ENCODE measurements at places on chromosomes 1 and 21.

DNA sequence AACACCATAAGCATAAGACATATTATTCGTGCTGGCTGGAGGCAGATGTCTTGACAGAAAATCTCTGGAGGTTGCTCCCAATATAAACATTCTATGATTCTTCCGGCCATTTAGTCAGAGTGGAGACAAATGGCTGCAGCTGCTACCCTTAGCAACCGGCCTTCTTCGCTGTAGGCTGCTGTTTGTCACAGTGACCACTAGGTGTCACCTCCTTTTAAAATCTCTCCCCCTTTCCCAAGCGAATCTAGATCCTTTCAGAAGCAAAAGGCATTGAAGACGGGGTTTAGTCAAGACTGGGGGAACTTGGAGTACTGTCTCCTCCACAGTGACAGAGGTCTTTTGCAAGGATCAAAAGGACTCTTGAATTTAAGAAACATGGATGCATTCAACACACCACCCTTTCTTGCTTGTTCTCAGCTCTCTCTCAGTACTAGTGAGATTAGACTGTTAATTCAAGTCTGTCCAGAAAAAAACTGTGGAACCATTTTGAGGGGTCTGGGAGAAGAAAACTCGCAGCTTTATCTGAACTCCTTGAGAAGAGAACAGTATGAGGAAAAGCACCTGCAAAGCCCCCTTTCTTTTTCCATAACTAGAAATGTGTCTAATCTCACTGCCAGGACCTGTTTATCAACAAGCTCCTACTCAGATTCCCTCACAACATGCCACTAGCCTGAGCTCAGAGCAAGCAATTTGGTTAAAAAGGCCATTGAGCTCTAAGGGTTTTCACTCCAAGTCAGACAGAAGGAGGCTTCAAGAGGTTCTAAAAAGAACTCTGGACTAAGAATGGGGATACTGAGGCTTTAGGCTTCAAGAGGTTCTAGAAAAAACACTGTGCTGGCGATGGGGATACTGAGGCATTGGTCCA lies 408.3 kb upstream of the PLXNA2 start:
- peak; percentile 59 for DNase-seq

DNA sequence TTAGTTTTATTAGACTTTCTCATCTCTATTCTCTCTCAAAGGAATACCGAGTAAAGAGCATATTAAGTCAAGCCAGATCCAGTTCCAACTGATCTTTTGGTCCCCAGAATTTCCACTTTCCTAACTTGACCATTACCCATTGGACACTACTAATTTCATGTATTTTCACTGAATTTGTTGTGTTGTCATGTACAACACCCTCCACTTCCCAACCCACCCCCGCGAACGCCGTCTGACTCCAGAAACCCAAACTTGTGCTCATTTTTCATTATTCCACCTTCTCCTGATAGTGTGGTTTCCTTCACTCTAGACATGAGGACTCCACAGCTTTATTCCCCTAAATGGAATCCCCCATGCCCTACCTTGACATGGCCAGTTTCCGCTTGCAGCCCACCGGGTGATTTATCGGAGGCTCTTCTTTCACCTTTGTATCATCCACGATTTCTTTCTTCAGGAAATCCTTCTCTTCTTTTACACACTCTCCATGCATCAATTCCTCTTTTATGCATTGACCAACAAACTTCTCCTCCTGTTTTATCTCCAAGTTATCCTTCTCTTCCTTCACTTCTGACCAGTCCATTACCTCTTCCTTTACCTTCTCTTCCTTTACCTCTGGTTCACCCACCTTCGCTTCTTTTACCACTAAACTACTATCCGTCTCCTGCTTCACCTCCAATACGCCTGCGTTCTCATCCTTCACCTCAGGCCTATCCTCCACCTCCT lies 805 bp downstream of the ZNHIT6 start:
- DNase-seq, result no peak

DNA sequence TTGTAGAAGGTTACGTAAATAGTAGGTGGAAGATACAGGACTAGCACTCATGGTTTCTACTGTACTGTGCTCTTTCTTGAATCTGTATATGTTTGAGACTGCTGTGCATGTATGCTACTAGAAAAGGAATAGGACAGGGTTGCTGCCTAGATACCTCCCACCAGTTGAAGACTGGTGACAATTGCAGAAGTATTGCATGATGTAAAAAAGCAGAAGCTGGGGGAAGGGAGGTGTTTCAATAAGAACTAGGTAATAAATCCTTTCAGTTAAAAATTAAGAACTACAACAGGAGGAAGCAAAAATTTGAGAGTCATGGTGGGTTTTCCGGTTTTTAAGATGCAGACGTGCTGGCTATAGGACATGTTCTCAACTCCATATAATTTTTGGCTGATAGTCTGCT lies 88.1 kb downstream of the CCDC30 start:
- no peak for DNase-seq

GRCh38 chr1:95984798-95985374 lies 736.7 kb upstream of the PTBP2 start:
- DNase-seq, result no peak

GRCh38 chr1:221869779-221870178 lies 127.9 kb upstream of the DUSP10 start:
- DNase-seq, result no peak

GRCh38 chr1:223029985-223030769 lies 112.9 kb downstream of the TLR5 start:
- DNase-seq, result no peak

DNA sequence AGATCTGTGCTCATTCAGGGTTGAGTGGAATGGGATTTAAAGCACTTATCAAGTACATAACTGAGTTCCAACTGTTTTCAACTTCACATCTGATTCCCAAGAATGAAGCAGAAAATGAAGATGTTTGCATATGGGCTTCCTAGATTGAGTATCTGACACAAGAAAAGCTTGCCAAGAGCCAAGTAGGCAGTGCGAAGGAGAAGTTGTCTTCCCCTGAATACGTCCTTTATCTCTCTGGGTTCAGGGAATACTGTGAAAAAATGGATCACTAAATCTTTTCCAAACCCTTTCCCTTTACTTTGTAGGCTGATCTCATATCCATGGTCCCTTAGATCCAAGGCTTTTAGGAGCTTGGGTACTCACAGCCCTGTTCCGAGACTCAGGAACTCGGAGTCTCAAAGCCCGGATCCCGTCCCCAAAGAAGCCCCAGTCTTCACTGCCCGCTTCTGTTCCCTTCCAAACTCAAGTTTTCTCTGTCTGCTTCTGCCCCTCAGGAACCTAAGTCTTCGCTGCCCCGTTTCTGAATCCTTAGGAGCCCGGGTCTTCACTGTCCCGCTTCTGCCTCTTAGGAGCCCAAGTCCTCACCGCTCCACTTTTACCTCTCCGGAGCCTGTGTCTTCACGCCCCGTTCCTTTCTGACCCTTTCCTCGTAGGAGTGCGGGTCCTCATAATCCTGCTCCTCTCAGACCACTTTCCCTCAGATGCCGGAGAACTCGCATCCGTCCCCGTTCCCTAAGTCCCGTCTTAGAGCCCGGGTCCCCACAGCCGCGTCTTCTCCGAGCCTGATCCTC lies 616 bp downstream of the TAF12 start:
- DNase-seq, result no peak

- peak; percentile 39 for DNase-seq
These were observed 662.5 kb downstream of the PLA2G4A start for GRCh38 chr1:187491082-187491720.

GRCh38 chr1:182653986-182654385 lies 30.4 kb downstream of the RGS8 start:
- no peak for DNase-seq

GRCh38 chr1:225974454-225974853 lies 24.7 kb downstream of the SDE2 start:
- no peak for DNase-seq

DNA sequence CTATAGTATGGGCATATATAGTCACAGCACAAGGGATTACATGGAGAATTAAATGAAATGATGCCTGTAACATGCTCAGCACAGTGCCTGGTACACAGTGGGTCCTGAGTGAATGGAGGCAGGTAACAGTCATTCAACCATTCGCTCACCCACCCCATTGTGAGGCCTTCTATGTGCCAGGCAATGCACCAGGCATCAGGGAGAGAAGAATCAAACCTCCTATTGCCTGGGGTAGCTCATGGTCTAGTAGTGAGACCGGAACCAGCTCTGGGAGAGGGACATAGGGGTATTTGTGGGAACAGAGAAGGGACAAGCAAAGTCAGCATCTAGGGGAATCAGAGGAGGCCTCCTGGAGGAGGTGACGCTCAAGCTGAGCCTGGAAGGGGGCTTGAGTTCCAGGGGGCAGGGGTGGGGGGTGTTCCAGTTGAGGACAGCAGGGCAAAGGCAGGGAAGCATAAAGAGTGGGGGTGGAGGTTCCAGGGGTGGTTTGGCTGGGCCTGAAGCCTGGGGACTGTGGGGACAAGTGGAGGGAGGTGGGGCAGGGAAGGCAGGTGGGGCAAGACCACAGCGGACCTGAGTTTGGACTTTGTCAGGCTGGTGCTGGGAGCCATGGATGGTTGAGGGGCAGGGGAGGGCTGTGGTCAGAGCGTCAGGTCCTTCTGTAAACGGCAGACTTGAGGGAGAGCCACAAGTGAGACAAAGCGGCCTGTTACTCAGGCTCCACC lies 591.6 kb downstream of the PTPRU start:
- no peak for DNase-seq

GRCh38 chr1:174265282-174265681 lies 106.0 kb downstream of the RABGAP1L start:
- no peak for DNase-seq

- DNase-seq, result no peak
These were observed 112.7 kb upstream of the BACE2 start for GRCh38 chr21:41055266-41055665.

DNA sequence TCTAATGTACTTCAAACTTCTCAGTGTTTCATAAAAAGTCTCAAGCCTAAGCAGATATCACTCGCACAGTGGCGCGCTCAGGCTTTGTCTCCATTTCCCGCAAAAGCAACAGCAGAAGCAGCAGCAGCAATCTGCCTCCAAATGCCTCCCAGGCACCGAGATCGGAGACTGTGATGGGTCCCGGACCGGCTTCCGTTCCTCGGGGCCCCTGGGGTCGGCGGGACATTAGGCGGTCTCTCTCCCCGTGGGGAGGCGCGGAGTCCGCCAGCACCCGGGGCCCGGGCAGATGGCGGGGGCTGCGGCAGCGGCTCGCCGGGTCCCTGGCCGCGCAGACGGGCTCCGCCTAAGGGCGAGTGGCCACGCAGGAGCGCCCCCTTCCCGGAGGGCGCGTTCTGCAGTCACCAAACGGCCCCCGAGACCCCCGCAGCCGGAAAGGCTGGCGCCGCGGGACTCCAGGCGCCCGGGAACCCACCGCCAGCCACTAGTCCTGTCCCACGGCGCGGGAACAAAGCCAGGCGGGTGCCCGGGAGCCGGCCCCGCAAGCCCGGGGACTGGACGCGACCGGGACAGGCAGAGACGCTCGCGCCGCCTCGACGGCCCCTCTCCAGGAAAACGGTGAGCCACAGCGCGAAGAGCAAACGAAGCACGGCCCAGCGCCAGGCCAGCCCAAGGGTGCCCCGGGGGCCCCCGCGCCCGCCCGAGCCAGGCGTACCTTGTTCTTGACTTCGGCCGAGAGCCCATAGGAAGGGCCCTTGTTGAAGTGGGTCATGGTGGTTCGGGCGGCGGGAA lies 590 bp downstream of the CNN3 start:
- no peak for DNase-seq

- no peak for DNase-seq
These were observed 61.6 kb upstream of the PPM1J start for GRCh38 chr1:112776688-112777087.

GRCh38 chr1:42930178-42931107 lies 28.2 kb downstream of the SLC2A1 start:
- DNase-seq, result no peak

DNA sequence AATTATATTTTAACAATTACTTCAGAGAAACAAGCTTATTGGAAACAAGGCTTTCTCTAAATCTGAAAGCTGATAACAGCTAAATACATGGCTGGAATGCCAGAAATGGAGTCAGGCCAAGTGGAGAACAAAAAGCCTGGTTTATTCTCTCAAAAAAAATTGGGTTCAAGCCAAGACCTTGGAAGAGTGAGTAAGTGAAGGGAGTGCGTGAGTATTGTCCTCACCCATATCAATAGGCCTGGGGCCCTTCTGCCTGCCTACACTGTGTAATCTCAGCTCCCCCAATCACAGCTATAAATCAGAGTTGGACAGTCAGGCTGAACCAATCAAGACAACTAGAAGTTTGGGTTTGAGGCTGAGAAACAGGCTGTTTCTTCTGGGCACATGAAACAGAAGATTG lies 7.4 kb downstream of the KYAT3 start:
- DNase-seq, result peak; percentile 26

DNA sequence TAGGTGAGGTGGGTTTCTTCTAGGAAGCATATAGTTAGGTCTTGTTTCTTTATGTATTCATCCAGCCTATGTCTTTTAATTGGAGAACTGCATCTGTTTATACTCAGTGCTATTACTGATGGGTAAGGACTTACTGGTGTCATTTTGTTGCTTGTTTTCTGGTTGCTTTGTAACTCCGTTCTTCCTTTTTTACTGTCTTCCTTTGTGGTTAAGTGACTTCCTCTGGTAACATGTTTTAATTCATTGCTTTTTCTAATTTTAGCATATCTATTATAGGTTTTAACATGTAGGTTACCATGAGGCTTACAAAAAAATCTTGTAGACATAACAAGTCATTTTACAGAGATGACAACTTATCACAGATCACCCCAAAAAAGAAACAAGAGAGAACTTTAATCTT lies 160.8 kb downstream of the VAV3 start:
- no peak for DNase-seq

DNA sequence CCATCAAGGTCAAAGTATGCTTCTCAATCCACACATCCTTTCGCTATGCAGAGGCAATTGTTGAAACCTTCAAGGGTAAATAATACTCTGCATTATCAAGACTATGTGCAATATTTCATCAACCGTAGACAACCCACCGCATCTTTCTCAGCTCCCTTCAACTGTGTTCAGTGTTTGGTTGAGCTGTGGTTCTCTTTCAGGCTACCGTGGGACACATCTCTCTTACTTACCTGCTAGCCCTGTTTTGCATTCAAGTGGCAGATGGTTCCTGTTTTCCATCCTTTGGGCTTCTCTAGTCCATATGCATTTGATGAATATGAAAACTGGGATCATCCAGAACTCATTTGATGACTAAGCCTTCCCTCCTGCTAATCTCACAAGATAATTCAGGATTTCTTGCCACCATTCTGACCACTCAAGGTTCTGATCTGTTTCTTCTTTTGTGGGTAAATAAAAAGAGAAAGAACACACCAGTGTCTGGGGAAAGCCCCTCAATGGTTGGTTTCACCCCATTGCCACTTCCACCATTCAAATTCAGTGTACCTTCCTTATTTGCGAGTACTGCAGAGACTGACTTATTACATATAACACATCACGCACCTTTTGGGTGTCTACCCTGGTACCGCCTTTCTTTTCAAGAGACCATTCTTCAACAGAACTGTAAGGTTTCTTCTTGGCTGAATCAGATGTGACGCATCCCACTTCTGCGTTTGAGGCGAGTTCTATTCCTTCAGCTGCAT lies 61.7 kb downstream of the BACE2 start:
- no peak for DNase-seq

DNA sequence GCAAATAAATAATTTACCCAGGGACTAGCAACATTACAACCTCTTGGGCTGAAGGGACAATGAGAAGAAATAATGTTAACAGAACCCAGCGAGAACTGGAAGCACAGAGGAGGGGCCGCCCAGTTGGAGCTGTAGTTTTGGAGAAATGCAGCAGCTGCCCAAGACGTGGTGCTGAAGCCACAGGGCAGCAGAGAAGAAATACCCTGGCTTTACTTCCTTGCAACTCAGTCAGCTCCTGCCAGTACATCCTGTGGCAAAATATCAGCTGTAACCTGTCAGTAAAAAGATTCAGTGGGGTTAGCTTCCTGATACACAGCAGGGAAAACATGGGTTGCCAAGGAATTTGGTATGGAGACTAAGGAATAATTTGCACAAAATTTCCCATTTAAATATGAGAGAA lies 283.6 kb upstream of the USP25 start:
- no peak for DNase-seq

- DNase-seq, result no peak
These were observed 295.7 kb downstream of the CHRM3 start for GRCh38 chr1:239682046-239682445.

Data from RCC 7860 (cell line).